Glutamatergic neuron (in vitro differentiated cells): ENCODE measurements at places on chromosomes 3 and 15.

- no peak for DNase-seq
- no peaks in the 10 kb centered on the region for H3K4me1 ChIP-seq
- no peak overlapping the region for H3K4me3 ChIP-seq
- H3K27me3 ChIP-seq = no peaks in the 10 kb centered on the region
These were observed 15.3 kb downstream of the P2RY14 start for GRCh38 chr3:151262871-151263525.

DNA sequence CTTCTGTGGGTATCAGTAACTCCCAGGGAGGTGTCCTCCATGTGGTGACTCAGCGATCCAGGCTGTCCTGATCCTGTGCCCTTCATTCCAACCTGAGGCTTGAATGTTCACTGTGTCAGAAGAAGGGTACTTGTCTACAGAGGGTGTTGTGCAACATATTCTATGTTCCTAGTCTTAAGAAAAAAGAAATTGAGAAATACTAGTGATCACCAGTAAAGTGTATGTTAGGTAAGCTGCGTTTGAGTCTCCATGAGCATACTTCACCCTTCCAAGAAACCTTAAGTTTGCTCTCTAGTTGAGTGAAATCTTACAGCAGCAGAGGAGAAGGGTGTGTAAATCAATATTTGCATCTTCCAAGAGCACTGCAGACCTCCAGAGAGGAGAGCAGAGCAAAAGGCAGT lies 122.2 kb upstream of the SLC24A5 start:
- peaks cover 3% of the 10 kb centered on the region for H3K4me1 ChIP-seq
- DNase-seq = no peak
- H3K27me3 ChIP-seq = no peaks in the 10 kb centered on the region
- H3K27ac ChIP-seq = no peak overlapping the region
- H3K36me3 ChIP-seq = no peaks in the 10 kb centered on the region

- H3K27me3 ChIP-seq = peaks cover 2% of the 10 kb centered on the region
- H3K4me3 ChIP-seq = no peak overlapping the region
- DNase-seq = no peak
- no peak overlapping the region for H3K27ac ChIP-seq
- peaks cover 3% of the 10 kb centered on the region for H3K4me1 ChIP-seq
- no peaks in the 10 kb centered on the region for H3K36me3 ChIP-seq
These were observed 204.9 kb upstream of the CGNL1 start for GRCh38 chr15:57171426-57171825.

DNA sequence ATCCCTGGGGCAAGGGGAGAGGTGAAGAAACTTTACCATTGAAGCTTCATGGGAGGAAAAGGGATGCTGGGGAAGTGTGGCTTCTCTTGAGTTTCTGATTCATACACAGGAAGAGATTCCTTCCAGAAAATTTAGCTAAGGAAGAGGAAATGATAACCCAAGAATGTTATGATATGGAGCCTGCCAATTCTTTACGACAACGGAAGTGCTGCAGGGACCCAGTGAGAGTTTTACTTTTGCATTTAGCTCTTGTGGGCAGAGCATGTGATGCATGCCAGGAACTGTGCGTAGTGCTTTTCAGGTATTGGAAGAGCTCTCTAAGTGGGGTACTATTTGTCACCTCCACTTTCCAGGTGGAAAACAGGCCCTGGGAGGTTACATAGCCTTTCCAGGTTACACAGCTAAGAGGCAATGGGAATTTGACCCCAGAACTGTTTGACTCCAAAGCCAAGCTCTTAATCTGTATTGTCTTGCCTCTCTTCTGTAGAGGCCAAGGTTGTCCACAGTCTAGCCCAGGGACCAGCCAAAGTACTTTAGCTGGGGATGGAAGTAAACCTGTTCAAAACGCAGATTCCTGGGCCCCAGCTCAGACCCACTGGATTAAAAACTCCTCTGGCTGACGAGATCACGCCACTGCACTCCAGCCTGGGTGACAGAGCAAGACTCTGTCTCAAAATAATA lies 23.0 kb downstream of the CMTM7 start:
- peaks cover 3% of the 10 kb centered on the region for H3K36me3 ChIP-seq
- no peaks in the 10 kb centered on the region for H3K27me3 ChIP-seq
- H3K4me3 ChIP-seq = peak overlapping the region; percentile 66
- DNase-seq = no peak

GRCh38 chr3:56919137-56919796 lies 117.5 kb upstream of the ARHGEF3 start:
- H3K36me3 ChIP-seq = no peaks in the 10 kb centered on the region
- no peak overlapping the region for H3K27ac ChIP-seq
- no peaks in the 10 kb centered on the region for H3K4me1 ChIP-seq

- no peak overlapping the region for H3K4me3 ChIP-seq
- H3K27ac ChIP-seq = no peak overlapping the region
- no peak for DNase-seq
- H3K27me3 ChIP-seq = peaks cover 2% of the 10 kb centered on the region
These were observed 52.4 kb upstream of the RGMA start for GRCh38 chr15:93141371-93141794.

GRCh38 chr3:106333911-106334618 lies 465.3 kb upstream of the CBLB start:
- peaks cover 15% of the 10 kb centered on the region for H3K4me1 ChIP-seq
- no peak overlapping the region for H3K27ac ChIP-seq
- no peaks in the 10 kb centered on the region for H3K27me3 ChIP-seq
- no peak overlapping the region for H3K4me3 ChIP-seq
- H3K36me3 ChIP-seq = no peaks in the 10 kb centered on the region

DNA sequence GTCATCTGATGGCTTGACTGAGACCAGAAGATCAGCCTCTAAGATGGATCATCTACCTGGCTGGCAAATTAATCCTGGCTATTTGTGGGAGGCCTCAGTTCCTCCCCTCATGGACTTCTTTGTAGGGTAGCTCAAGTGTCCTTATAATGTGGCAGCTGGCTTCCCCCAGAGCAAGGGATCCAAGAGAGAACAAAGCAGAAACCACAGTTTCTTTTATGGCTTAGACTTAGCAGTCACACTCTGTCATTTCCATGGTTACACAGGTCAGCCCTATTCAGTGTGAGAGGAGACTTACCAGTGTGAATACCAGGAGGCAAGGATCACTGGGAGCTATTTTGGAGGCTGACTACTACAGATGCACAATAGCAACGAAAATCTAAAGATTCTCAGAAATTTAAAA lies 15.3 kb upstream of the ARL14 start:
- H3K4me3 ChIP-seq = no peak overlapping the region
- H3K4me1 ChIP-seq = peaks cover 5% of the 10 kb centered on the region
- no peaks in the 10 kb centered on the region for H3K27me3 ChIP-seq
- DNase-seq = no peak
- no peak overlapping the region for H3K27ac ChIP-seq
- H3K36me3 ChIP-seq = no peaks in the 10 kb centered on the region
